ENCODE measurements at places on chromosomes 12 and 14.

DNA sequence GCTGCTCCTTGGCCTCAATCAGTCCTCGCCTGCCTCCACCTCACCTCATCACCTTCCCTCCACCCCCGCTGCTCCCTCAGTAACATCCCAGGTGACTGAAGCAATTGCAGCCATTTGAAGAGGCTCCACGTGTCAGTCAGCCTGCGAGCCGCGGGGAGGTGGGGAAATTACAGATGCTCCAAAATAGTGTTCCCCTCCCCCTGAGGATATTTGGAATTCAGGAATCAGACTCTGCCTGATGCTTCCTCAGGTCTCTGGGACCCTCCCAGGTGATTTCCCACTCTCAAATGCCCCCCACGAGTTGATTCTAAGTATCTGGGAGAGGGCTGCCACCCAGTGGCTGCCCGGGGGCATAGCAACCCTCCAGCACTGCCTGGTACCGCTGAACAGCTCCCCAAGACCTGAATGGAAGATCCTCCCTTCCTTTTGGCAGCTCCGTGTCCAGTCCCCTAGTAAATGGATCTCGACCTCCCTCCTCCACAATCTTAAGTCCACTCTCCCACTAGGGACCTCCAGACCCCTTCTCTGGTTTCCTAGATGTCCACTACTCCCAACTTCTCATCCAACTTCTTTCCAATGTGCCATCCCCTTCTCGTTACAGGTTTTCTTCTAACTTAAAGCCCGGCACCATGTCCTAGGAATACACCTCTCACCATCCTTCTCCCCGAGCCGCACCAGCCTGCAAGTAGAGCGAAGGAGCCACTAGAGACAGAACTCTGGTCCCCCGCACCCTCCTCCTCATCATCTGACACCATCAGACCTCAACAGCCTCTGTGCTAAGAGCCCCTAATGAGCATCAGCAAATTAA, 1.4 kb upstream of the ASIC1 start:
- DNase-seq: no peak

DNA sequence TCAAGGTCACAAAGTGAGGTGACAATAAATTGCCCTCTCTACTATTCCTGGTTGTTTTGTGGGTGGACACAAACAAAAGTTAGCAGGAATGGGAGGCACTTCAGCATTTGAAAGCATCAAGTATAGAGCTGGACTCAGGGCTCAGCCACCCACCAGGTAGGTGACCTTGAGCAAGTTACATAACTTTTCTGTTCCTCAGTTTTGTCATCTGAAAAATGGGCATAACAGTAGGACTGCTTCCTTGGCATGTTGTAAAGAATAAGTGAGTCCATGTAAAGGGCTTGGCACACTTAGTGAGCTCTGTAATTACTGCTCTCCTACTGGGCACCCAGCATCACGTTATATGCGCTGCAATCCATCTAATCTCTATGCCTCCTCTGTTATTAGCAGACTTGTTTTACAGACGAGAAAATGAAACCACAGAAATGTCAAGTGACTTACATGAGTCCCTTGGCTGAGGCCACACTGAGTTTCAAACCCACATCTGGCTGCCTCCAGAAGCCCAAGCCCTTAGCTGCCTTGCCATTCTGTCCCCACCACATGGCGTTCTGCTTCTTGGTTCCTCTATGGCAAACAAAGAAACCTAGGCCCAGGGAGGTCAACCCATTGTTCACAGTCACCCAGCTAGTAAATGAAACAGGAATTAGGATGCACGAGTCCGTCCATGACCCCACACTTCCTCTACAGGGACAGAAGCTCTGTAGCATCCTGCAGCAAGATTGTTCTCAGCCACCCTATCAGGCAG, 63.2 kb upstream of the SLC24A4 start:
- no peak for DNase-seq

GRCh38 chr12:58388261-58388660, 446.9 kb downstream of the ATP23 start:
- DNase-seq: no peak

- no peak for DNase-seq
These were observed 53.1 kb upstream of the NPFF start for GRCh38 chr12:53560351-53560750.

GRCh38 chr12:47356129-47356700, 276.5 kb upstream of the AMIGO2 start:
- no peak for DNase-seq

DNA sequence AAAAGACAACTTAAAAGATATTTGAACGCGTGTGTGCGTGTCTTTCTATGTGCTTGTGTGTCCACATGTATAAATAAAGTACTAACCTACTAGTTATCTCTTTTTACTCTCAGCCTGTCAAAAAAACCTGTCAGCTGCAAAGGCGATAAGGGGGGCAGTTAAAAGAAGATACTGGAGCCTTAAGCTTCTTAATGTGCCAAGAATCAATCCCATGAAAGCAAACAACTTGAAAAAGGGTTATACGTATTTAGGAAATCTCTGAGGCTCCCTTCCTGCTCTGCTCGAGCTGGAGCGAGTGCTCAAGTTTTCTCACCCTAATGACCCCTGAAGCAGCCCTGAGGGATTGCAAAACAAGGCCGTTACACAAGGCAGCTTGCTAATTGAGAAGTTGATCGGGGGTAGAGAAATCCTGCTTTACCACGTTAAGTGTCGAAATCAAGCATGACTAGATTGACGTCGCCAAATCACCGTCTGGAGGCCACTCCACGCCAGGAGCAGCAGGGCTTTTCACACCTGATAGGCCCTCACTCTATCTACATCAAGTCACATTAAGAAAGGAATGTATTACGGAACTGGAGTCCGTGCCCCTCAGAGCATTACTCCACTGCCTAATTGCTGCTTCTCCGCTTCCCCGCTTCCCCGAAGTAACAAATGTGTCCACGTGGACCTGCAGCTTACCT, 32.4 kb downstream of the LMO3 start:
- DNase-seq: peak; percentile 53

DNA sequence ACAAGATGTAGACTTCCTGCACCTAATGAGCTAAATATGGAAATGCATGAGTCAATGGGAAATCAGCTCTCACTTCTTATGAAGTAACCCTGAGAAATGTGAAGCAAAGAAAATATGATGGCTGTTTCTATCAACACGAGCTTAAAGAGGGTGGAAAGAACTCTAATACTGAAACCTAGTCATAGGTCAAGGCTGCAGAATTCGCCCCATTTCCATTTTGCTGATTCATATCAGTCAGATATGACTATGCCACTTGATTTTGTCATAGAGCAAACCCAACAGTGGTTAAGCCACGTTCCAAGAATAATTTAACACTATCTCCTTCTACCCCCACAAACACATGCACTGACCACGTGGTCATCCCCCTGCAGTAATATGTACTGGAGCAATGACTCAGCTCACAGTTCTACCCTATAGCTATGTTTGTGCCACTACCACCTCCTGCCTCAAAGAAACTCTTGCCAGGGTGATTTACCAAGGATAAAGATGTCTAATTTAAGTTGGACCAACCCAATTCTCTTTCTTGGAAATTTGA, 157.5 kb downstream of the TMTC3 start:
- no peak for DNase-seq

DNA sequence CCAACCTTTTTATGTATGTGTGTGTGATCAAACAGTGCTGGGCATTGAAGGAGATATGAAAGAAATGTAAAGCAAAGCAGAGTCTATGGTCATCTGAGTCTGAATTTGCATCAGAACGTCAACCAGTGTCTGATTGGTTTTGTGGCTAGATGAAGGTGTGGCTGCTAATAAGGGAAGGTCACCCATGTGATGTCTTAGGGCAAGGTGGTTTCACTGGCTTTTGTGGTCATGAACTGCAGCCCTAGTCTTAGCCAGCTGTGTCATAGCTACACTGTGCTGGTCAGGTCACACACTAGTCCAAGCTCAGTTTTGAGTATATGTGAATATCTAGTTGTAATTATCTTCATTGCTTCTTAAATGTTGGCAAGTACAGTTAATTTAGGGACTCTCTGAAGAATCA, 105.8 kb downstream of the TGFB3 start:
- DNase-seq: no peak

DNA sequence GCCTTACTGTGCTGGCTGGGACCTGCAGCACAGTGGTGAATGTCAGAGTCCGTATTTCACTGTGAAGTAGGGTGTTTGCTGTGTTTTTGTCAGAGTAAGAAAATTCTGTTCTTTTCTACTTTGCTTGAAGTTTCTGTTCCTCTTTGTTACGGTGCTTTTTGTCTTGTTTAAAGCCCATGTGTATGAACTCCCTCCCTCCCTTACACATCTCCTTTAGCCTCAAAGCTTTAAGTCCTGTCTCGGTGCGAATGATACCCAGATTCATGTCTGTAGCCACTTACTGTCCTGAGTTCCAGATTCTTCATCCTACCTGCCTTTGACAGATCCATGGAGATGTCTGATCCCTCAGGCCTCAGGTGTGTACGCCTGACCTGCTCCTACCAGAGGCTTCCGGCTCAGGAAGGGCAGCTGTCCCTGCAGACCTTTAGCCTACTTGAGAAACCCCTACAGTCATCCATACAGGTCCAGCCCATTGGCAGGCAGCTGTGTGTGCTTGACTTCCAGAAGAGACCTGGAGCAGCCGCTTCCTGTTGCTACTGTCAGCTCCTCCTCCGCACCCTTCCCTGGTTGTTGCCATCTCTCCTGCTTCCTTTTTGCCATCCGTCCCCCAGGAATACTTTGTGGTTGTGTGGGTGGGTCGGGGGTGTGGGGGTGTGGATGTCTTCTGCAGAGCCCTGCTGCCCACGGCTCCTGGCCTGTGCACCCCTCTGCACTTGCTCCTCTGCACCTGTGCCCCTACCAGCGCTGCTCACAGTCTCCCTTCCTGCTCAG, 72.9 kb downstream of the DDX51 start:
- DNase-seq: no peak

DNA sequence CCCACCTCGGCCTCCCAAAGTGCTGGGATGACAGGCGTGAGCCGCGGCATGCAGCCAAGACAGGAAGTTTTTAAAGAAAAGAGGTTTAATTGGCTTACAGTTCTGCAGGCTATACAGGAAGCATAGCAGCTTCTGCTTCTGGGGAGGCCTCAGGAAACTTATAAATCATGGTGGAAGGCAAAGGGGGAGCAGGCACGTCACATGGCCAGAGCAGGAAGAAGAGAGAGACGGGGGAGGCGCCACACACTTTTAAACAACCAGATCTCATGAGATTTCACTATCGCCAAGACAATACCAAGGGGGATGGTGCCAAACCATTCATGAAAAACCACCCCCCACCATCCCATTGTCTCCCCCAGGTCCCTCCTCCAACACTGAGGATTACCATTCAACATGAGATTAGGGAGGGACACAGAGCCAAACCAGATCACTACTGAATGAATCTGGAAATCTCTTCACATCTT, 14.1 kb downstream of the CCDC63 start:
- DNase-seq: no peak

GRCh38 chr12:118193477-118193876, 57.6 kb downstream of the PEBP1 start:
- DNase-seq: no peak

Data from right lung (tissue), 10 donors.